ENCODE measurements at places on chromosomes 7 and 10.

DNA sequence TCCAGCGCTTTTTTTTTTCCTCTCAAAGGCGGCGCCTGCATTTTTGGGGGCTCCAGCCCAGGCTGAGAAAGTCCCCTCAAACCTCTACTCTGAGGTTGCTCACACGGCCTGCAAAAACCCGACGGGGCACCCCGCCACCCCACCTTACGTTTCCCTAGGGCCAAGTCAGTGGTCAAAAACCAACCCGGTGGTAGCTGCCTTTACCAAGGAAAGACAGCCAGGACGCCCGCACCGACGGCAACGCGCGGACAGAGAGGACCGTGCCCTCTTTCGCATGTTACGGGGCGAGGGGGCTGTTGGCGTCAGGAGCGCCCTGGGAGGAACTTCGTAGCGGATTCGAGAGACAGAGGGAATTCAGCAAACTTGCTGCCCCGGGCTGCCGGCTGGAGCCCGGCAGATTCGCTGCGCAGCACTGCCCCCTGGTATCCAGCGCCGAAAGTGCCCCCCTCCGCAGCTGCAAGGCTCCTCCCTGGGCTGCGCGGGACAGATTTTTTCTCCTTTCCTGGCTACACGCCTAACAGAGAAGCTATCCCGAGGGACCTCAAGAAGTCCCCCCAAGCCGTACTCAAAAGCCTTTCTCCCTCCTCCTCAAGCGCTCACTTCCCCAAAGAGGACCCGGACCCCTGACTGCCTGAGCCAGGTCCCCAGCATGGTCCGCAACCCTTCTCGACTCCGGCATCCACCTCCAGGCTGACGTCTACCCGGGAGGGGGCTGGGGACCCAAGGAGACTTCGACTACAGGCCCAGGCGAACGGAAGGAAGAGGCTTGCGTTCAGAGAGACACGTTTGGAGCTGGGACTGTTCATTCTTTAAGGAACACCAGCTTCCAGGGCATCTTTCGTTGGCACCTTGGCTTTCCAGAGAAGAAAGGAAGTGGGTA is 27.7 kb upstream of the VAX1 start:
- DNase-seq: no peak

DNA sequence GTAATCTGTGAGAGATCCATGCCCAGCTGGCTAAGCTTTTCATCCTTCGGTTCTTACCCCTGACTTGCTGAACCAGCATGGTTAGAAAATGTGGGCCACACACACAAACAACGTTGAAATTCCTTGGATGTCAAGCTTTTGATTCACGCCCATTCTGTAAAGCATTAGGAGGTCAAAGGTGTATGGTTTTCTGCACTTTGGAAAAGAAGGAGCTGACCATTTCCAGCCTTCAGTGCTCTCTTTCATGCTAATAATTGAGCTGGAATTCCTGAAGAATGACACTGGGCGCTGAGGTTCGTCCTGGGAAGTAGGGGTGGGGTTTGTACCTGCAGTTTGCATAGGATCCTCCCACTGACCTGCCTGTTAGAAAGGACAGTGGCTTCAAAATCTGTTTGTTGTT is 23.1 kb downstream of the KLF6 start:
- no peak for DNase-seq

GRCh38 chr10:72642318-72642717 is 16.4 kb upstream of the MICU1 start:
- DNase-seq: no peak

DNA sequence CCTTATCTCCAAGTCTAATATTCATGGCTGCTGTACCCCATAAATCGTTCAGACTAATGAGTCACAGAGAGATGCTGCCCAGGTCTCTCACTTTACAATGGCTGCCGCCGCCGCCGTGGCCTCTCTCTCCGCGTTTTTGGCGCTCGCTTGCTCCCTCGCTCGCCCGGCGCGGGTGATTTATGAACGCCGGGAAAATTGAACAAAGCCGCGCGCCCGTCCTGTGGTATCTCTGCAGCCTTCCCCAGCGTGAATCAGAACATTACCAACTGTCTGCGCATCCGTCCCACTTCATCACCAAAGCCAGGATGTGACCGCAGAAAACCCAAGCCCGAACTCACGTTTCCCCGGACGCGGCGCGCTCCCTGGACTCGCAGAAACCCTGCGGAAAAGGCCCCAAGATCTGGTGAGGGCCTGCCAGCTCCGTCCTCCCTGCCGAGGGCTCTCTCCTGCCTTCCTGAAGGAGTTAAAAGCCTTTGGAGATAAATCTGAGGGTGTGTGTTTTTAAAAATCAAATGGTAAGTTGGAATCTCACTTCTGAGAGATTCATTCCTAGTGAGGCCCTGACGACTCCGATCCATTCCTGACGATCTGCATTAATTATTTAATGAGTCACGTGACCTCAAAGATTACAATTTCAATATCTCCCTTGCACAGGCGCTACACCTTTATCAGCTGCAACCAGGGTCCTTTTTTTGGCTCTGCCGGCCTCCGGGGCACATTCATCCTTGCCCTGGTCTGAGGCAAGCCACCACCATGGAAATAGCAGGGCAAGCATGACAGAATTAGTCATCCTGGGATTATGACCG is 6.3 kb downstream of the HOXA4 start:
- DNase-seq: peak; percentile 59

- DNase-seq: no peak
These were observed 6.1 kb upstream of the SLC25A13 start for GRCh38 chr7:96328016-96328415.

DNA sequence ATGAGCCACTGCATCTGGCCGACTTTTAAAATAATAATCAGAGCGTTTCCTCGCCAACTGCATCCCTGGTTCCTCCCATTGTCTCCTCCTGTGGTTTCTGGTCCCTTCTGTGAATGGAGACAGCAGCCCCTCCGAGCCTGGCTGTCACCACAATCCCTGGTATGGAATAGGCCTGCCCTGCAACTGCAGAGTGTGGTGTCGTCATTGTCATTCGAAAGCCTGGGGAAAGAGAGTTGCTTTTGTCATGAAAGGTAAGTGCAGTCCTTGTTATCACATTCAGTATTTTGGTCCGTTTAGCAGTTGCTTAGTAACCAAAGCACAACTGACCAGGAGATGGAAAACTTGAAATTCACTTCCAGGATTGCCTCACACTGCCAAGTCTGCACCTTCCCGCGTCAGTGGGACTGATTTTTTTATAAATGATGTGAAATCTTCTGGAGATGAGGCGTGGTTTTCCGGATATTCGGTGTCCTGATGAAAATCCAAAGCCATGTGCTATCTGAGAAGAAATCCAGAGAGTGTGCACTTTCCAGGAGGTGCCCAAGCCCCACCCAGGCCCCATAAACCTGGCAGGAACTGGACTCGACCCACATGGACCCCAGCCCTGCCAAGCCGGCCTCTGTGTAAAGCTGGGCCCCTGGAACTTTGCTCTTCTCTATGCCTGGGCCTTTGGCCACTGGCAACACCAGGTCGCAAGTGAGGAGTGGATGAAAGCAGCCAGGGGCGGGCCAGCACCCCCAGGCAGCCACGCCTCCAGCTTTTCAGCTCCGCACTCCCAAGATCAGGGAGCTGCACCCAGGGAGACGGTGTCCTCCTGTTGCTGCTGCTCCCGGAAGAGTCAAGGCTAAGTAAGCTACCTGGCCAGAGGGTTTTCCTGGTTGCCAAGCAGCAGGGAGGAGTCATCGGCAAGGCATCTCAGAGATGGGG is 133.7 kb upstream of the SH2B2 start:
- peak; percentile 5 for DNase-seq

- DNase-seq: no peak
These were observed 68.0 kb upstream of the CCNY start for GRCh38 chr10:35268323-35268722.

DNA sequence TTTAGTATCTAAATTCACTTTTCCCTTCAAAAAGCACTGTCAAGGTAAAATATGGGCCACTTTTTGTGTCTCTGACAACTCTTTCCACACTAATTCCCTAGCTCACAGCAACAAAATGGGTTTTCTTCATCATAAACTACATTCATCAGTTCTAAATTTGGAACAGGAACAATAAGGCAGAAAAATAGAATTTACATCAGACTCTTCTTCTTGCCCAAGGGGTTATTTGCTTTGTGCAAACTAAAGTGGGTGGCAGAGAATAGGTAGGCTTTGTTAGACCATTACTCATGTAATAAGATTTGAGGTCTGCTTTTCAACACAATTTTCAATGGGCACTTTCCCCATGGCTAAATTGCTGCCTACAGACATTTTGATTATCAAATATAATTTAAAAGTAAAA is 17.6 kb upstream of the PPP1R17 start:
- no peak for DNase-seq

DNA sequence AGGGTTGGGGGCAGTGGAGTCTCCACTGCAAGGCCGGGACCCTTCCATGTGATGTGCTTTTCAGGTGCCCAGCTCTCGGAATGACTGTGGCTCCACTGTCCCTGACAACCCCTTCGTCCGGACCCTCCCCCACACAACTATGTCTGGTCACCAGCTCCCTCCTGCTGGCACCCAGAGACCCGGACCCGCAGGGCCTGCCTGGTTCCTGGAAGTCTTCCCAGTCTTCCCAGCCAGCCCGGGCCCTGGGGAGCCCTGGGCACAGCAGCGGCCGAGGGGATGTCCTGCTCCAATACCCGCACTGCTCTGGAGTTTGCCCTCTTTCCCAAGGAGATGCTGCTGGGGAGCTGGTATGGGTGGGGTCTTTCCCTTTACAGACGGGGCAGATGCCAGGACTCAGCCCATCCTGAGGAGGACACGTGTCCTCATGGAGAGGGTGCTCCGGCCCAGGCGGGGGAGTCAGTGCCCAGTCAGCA is 5.5 kb downstream of the ATP6V0E2 start:
- no peak for DNase-seq

DNA sequence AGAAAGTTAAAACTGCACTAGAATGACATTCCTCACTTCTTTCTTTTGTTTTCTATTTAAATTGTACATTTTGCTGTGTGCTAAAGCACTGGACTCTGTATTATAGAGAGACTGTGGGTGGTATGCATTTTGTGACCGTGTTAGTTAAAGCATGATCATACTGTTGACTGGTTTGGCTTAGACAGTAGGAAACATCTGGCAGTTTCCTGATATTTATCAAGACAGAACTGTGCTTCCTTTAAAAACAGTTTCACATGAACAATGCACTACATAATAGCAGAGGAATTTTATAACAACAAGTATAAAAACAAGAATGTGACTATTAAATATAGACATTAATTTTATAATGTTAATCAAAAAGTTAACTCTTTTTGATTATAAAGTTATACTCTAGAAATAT is 23.1 kb downstream of the GNG11 start:
- DNase-seq: no peak

DNA sequence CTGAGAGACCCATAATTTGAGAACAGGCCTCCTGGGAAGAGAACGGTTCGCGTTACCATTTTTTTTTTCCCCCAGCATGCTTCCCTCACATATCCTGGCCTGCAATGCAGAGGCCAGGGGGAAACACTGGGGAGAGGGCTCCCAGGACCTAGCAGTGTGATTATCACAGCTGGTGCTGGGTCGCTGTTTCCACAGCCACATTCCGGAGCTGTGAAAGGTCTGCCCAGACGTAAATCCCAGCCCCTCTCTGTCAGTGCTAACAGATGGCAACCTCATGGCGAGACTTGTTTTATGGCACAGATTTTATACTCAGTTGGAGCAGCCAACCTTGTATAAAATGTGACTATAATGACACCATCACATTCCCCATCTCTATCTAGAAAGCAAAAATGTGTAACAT is 150.5 kb downstream of the PLXDC2 start:
- no peak for DNase-seq

GRCh38 chr7:130367088-130367755 is 13.1 kb upstream of the CPA1 start:
- no peak for DNase-seq

GRCh38 chr10:62638062-62638477 is 166.4 kb upstream of the ADO start:
- DNase-seq: no peak

DNA sequence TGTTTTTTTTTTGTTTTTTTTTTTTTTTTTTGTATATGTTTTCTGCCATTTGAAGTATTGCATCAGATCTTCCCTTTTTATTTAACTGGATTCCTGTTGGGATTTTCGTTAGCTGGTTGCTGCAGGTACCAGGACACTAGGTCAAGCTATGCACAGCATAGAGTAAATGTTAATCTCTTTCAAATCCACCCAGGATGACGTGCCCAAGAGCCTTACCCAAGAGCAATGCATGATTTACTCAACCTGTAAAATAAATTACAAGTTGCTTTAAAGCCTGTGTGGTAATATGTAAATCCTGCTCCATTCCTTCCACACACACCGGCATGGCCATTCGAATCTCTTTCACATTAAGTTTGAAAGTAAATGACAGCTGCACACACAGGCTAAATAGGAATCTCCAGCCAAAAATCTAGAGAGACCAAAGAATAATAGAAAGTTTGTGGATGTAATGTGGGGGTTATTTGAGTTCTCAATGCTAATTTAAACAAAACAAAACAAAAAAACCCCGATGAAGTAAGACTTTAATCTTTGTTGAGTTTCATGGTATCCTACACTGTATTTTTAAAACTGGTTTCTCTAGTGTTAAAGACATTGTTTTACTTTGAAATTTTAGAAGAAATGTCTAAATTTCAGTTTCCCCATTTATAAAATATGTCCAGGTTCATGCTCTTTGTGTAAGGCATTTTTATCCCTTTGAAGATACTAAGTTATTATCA is 167.9 kb downstream of the FRMD4A start:
- DNase-seq: no peak

DNA sequence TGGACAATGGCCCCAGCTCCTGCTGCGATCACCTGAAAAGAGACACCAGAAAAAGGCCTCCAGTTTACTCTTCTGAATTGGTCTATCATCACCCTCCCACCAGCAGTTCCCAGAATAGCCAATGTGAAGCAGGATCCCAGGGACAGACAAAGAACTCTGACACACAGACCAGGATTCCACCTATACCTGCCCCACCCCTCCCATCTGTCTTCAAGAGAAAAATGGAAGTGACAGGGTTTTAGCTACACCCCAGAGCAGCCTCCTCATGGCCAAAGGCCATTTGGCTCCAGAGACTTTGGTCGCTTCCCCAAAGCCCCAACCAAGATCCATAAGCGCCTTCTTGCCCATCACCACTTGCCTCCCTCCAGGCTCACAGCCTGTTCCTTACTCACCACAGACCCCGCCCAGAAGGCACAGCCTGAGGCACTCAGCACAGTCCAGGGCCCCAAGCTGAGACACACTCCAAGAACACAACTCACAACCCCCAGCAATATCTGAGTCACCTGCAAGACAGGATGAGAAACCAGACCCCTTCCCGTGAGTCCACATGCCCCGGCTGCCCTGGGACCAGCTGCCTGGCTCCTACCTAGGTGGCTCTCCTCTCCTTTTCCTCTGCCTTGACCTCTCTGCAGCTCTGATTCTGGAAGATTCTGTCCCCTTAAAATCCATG is 6.5 kb downstream of the TMEM176B start:
- DNase-seq: no peak

DNA sequence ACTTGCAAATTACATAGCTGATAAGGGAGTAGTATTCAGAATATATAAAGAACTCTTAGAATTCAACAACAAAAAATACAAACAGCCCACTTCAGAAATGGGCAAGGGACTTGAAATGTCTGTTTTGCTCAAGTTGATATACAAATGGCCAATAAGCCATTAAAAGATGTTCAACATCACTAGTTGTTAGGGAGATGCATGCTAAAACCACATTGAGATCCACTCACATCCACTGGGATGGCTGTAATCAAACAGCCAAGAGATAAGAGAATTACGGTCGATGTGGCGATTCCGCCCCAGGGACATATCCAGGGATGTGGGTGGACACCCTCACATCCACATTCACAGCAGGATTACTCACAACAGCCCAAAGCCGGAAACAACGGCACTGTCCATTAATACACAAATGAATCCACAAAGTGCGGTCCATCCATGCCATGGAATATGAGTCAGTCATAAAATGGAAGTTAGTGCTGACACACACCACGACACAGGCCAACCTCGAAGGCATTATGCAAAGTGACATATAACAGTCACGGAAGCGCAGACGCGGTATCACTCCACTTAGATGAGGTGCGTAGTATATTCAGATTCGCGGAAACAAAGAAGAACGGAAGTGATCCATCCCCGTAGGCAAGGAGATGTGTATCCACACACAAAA is 227.8 kb downstream of the DNAJB6 start:
- no peak for DNase-seq

Measured in stromal cell of bone marrow (primary cell).